Activated naive CD8-positive, alpha-beta T cell treated with anti-CD3 and anti-CD28 coated beads for 36 hours (primary cell): ENCODE measurements at places on chromosomes 11 and 22. TPM values are rescaled to one million over a fixed set of nuclear protein-coding genes. Genes with fewer than 3 reads are reported as not detected.

DNA sequence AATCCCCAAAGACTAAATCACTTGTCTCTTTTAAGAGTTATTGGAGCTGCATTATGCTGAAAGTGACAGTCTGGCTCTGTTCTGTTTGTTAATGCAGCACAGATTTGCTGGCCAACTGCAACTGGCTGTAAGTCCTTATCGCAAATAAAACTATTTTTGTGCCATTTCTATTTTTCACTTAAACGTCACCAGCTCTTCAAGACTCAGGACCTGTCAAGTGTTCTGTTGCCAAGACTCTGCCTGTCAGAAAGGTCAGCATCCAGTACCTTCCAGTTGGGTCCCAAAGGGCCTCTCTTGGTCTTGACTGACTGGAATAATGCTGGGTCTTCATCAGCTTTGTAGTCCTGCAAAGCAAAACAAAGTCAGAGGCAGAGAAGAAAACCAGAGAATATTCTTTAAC, 45.6 kb downstream of the PITPNB start:
- DNase-seq: no peak

DNA sequence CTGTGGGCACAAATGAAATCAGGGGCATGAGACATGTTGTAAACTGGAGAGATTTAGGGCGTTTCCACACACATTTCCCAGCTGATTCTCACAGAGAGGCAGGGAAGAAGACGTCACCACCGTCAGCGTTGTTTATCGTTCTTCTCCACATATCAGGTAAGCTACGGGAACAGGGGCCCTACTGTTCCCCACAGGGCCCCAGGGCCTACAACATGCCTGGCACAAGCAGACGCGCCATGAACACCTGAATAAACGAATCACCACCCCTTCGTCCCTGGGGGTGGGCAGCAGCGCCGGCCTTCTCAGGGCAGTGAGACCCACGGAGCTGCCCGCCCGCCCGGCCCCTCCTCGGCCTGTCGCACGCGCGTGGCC, 342 bp downstream of the EFCAB6 start:
- no peak for DNase-seq

- no peak for DNase-seq
These were observed at the start of gene MS4A4A for GRCh38 chr11:60280412-60280811. MS4A4A (plus strand) TSS chr11:60280666; CDS start chr11:60280676, 10 bp downstream.

RTN4RL2 gene
- total RNA-seq: 0.43 TPM

TMEM45B gene
- 0.58 TPM for total RNA-seq

OR8D1 gene
- total RNA-seq: not detected

PANX3 gene
- total RNA-seq: not detected

MFRP gene
- total RNA-seq: not detected

MYEOV gene
- not detected for total RNA-seq

SYCE3 gene
- 1.3 TPM for total RNA-seq
